ENCODE measurements at places on chromosomes 6 and 20.

DNA sequence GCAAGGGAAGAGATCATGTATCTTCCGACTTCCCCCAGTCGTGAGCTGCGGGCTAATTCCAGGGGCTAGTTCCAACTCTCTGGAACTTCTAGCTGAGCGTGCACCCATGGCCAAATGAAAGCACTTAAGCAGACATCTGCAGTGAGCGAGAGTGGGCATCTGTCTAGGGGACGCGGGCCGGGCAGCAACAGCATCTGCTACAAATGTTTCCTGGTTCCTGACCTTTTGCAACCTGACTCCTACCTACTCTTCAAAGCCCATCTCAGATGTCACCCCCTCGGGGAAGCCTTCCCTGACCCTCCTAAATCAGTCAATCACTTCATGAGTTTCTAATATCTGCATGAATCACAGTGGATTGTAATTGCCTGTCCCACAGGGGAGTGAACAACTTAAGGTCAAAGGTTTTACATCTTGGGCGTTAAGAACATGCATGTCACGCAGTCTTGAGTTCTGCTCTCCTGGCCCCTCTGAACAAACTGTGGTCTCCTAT, 141.9 kb downstream of the CEBPB start:
- no peak for DNase-seq

DNA sequence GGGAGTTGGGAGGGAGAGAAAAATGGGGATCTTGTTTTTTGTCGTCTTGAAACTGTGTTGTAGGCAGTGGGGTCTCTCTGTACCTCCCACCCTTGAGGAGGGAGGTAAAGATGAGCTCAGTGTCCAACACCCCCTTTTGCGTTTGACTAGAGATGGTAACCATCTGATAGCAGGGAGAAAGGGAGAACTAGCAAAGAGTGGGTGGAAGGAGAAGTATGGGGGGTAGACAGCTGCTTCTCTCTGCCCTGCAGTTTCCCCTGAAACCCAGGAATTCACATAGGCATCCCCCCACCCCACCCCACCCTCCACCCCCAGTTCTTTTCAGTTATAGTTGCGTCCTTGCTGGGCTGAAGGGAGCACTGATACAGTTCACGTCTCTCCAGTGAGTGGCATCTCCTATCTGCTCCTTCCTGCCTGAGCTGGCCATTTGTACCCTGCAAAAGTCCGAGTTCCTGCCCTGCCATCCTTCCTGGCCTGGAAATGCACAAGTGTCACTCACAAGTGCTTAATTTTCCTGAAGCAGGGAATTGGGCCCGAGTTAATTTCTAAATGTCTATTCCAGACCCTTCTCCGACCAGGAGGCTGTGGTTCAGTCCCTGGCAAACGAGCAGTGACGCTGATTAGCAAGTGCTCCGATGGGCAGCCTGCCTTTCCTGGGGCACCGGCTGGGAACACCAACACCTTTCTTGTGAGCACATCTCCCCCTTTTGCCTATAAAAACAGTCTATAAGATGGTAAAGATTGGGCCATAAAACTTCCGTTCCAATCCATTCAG, 1.5 kb downstream of the SIRPA start:
- DNase-seq: no peak

DNA sequence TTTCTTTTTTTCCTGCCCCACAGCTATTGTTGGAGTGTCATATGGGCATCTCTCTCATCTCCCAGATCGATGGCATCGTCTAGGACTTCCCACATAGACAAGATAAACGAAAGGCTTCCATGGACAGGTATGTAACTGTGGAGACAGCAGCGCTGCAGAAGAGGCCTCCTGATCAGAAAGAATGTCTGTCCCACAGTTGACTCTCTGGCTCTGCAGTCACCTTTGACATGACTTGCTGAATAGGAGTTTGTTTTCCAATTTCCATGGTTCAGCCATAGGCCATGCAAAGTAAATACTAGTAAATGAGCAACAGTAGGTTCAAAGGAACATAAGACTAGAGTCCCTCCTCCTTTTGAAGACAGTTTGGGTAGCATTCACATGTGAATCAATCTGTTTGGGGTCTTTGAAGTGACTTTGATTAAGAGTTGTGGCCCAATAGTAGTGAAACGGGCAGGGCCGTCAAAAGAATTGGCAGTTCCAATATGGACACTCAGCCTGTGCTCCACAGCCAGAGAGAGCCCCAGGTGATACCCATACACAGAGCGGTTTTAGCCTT, 134.7 kb upstream of the IFNGR1 start:
- no peak for DNase-seq

DNA sequence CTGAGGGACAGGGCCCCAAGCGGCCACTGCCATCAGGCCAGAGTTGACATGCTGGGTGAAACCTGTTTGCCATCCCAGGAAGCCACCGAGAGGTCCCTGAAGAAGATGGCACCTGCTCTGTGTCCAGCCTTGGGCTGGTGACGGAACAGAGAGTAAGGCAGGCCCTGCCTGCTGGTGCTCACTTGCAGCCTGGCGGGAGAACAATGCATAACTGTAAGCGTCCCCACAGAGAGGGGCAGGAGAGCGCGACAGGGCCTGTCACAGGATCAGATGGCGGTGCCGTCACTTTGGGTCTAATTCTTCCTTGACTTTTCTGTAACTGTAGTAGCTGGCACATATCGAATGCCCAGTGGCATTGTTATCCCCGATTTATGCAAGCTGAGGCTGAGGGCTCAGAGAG, 29.0 kb upstream of the VSTM2L start:
- no peak for DNase-seq

GRCh38 chr6:168111911-168112310, 32.9 kb upstream of the FRMD1 start:
- no peak for DNase-seq

GRCh38 chr6:11006061-11006460, 38.0 kb downstream of the ELOVL2 start:
- DNase-seq: no peak
